ENCODE measurements at places on chromosomes 1 and 21.

- no peak for DNase-seq
Measured at GRCh38 chr21:46639489-46640386, 4.3 kb downstream of the PRMT2 start.

DNA sequence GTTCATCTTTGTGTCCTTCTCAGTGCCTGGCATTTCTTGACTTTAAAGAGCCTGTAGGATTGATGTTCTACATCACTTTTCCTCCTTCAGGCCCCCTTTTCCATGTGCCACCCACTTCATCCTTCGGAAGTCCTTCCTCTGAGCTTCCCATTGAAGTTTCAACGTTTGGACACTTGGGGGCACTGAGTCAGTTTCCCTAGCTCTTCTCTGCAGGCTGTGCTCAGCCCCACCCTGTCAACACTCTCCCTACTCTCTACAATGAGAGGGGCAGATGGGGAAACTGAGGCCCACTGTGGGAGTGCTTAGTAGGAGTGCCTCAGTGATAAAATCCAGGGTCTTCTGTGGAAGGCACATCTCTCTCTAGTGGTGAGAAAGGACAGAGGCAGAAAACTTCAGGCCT lies 11.9 kb downstream of the KCNJ10 start:
- DNase-seq, result no peak

DNA sequence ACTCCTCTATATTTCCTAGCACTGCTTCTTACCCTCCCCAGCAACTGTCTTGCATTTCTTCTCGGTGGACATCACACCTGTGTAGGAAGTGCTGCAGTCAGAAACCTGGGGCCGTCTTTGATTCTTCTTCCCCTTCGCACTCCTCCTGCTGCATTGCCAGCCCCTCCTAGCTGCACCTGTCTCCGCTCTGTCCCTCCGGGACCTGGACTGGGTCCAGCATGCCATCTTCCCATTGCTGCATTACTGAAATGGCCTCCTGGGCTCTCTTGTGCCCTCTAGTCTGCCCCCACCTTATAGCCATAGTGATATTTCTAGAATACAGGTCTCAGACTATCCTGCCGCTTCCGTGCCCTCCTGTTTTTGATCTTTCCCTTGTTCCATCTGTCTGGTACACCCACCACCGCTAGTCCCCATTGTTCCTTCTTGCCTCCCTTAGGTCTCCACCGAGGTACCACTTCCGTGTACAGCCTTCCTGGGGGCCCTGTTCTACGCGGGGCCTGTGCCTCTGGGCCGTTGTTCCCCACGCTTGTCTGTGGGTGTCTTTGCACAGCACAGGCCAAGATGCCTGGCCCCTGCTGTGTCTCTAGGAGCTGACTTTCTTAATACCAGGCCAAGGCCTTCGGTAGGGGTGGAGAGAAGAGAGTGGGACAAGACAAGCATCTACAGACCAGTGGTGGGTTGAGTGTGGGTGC lies 107.6 kb downstream of the GALNT2 start:
- no peak for DNase-seq

- DNase-seq, result no peak
Measured at GRCh38 chr21:28663111-28663693, 329.5 kb downstream of the LTN1 start.

GRCh38 chr1:28927648-28928313 lies 13.4 kb downstream of the EPB41 start:
- DNase-seq, result peak; percentile 75

DNA sequence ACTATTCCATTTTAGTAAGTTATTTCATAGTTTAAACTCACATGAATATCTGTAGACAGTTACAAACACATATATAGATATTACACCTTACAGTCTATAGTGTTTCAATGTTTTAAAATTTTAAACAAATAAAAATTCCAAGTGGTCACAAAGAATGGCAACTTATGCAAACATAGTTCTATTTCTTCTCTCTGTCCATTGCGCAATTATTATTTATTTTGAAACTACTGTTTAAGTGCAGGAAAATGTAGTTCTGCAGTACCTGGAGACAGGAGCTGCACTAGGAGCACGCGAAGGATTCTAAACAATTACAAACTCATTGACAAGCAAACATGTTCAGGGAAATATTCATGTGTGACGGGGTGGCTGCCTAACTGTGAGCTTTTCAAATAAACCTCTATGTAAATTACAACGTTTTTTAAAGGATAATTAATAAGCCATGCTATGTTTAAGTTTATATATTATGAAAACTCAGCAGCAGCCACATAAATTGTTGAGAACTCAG lies 312.0 kb upstream of the DUSP10 start:
- no peak for DNase-seq

- no peak for DNase-seq
Measured at GRCh38 chr1:217482356-217483102, 148.4 kb downstream of the GPATCH2 start.

- DNase-seq, result peak; percentile 83
Measured at GRCh38 chr1:99441299-99442095, 177.2 kb downstream of the PLPPR4 start.

DNA sequence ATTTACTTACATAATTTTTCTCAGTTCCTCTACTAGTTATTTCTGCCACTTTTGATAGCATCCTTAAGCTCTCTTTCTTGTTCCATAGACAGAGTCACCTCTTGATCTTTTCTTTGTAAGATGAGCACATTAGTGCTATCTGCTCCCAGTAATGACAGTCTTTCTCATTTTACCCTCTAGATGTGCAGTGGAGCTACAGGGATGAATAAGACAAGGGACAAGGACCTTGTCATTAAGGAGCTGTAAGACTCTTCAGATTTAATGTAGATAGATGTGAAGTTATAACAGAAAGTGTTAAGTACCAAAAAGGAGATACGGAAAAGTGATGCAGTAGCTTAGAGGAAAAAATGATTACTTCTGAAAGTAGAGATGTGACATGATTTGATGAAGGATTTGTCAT lies 20.4 kb downstream of the SCP2 start:
- DNase-seq, result no peak

DNA sequence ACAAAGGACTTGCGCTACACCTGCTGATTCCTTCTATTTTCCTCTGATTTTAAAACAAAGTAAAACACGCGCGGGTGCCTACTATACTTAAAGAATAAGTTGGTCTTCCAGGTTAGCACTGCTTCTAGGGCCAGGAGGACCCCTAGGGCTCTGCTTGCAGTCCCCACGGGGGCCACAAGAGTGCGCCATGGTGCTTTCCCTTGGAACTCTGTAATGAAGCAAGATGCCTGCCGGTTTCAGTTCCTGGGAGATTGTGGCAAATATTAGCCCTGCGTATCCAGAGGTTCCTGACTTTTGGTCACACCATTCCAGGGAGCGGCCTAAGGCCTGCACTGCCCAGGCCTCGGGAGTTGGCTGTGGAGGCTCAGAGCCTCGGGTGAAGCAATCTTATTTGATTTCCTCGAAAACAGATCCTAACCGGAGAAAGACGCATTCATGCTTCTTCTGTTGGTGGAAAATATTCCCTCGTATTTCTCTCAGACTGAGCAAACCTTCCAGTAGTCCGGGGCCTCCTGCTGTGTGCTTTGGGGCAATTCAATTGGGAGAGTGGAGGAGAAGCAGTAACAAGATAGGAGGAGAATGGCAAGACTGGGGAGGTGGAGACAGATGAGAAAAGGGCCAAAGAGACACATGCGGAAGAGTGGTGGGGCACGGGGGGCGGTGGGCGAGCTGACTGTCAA lies 25.3 kb downstream of the ADAM30 start:
- peak; percentile 66 for DNase-seq

DNA sequence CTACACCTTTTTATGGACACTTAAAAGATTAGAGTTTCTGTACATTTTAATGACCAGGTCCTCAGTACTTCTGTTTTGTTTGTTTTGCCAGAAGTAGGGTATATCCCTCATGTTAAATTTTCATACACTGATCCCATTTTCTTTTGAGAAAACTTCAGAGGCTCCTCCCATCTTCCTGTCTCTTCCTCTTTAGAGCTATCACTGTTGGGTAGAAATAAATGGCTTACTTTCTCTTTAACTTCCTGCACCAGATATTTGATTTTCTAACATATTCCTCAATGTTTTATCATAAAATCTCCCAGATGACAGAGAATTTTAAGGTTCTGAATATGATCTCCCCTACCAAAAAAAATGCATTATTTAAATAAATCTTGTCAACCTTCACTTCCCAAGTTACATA lies 23.4 kb downstream of the VAV3 start:
- DNase-seq, result no peak

- DNase-seq, result no peak
Measured at GRCh38 chr1:177705839-177706238, 264.0 kb downstream of the SEC16B start.

- DNase-seq, result no peak
Measured at GRCh38 chr1:25773441-25774125, 26.4 kb upstream of the SELENON start.

DNA sequence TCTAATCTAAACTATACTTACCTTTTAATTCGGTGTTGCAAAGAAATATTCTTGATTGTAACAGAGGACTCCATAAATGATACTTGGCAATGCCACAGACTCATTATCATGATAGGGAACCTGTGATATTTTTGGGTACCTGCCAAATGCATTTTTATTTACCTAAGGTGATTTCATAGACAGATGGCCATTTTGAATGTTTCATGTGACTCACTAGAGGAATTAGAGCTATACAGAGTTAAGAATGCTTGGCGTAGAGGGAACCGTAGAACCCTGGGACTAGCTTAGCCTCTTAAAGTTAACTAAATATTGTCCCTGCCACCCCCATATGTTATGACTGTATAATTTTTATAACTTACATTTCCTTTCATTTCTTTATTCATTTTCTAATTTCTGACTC lies 136.1 kb downstream of the DISP1 start:
- DNase-seq, result no peak

GRCh38 chr21:42459546-42460215 lies 36.3 kb downstream of the RSPH1 start:
- no peak for DNase-seq

DNA sequence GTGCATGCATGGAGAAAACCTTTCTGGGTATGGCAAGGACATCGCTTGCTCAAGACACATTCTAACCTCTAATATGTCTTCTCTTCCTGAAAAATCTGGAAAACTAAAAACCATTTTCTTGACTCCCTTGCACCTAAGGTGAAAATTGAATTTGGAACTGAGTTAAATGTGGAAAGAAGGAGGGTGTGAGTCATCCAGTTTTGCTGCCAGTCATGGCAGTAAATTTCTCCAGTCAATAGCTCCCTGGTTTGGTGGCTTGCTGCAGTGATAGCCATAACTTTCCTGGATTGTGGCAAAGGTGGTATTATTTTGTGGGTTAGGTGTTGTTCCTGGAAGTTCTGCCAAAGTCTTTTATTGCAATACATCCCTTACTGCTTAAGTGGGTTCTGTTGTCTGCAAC lies 2.5 kb downstream of the ZCCHC17 start:
- no peak for DNase-seq

DNA sequence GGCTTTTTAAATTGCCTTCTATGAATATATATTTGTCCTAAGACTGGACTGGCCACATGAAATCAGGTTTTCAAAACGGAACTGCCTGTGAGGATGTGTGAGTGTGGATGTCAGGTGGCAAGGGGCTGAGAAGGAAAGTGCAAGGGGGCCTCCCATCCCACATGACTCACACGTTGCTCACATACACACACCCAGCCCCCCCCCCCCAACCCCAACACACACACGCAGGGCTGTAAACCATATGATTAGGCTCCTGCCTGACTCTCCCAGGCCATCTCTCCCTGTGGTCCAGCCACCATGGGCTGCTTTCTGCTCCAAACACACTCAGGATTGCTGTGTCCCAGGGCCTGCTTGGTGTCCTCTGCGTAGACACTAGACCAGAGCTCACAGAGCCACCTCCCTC lies 22.4 kb downstream of the DEGS1 start:
- peak; percentile 53 for DNase-seq

DNA sequence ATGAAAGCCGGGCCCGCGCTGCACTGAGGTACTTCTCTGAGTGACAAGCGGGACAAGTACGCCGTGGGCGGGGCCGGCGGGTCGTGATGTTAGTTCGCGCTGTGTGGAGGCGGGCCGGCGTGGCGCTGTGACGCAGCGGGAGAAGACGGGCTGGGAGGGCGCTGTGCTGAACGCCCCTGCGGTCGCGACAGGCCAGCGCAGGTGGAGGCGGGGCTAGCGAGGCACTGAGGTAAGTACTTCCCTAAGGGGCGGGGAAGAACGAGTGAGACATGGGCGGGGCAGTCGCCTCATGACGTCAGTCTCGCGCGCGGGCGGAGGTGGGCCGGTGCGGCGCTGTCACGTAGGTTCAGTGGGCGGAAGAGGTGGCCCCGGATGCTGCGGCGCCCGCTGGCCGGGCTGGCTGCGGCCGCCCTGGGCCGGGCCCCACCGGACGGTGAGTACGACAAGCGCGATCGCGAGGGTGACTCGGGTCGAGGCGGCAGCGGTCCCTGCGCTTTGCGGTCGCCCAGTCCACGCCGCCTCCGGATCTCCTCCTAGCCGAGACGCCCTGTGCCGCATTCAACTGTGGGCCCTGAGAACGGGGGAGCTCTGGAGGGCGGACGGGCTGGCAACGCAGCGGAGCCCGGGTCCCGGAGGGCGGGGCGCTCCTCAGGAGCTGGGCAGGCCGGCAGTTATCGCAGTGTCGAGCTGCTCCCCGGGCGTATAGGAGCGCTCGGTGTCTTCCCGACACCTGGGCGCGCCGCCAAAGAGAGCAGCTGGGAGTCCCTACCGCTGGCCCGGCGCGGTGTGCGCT lies at the start of gene GUK1:
Gene GUK1, plus strand, starts transcription at position 349 of the 793 bp plus-strand sequence. Its CDS starts 24 bp downstream, at position 373.
- peak; percentile 99 for DNase-seq

DNA sequence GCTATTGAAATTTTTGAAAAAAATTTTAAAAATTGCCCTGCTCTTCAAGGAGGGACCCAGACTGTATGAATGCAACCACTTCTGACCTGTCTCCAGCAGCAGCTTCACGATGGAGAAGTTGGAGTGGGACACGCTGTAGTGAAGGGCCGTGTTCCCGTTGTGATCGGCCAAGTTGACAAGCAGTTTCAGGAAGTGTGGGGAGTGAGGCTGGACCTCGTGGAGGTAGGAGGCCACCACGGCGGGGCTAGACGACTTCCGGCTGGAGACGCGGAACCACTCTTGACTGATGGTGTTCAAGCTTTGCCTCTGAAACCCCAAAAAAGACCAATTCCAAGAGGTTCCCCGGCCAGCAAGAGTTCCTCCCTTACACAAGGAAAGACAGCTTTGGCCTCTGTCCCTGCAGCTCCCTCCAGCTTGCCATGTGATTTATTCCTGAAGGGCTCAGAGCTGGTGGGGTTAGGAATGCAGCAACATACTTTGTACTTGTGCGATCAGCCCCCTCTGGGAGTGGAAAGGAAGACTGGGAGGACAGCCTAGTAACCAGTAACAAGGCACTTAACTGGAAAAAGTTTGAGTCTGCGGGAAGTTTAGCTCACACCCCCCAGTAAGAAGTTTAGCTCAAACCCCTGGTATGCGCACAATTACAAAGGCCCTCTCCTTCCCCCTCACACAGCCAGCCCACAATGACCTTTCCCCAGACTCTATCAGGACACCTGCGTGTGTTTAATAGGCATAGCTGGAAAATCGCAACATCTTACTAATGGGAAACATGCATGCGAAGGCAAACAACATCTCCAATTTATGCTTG lies 56.0 kb downstream of the KANK4 start:
- no peak for DNase-seq

DNA sequence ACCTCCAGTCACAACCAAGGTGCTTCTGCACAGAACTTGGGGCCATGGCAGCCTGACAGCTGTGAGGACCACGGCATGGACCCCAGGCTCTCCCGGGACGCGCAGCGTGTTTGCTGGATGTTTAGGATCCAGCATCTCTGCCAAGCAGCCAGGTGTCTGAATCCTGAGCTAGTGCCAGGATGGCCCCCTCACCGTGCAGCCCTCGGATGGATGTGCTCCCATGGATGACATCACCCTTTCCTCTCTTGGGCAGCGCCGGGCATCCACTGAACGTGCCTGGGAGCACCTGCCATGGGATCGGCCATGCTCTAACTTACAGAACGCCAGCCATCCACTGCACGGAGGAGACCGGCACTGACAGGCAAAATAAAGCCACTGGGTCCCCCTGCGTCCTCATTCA lies 53.9 kb downstream of the PRDM15 start:
- no peak for DNase-seq

- no peak for DNase-seq
Measured at GRCh38 chr1:15916916-15917315, 59.0 kb downstream of the ZBTB17 start.

Data from umbilical cord (tissue), 2 donors.